ENCODE measurements at places on chromosomes 6 and 20. TPM values are rescaled to one million over a fixed set of nuclear protein-coding genes. Genes with fewer than 3 reads are reported as not detected.

GRCh38 chr6:134379076-134379475 lies 61.2 kb upstream of the SGK1 start:
- no peak overlapping the region for H3K4me3 ChIP-seq
- DNase-seq = peak; percentile 71
- peak overlapping the region; percentile 83 for H3K27ac ChIP-seq
- H3K36me3 ChIP-seq = no peaks in the 10 kb centered on the region

- no peaks in the 10 kb centered on the region for H3K36me3 ChIP-seq
- H3K4me1 ChIP-seq = no peaks in the 10 kb centered on the region
- no peak overlapping the region for H3K27ac ChIP-seq
- no peak for DNase-seq
These were observed 12.2 kb upstream of the TAF8 start for GRCh38 chr6:42038163-42038562.

DNA sequence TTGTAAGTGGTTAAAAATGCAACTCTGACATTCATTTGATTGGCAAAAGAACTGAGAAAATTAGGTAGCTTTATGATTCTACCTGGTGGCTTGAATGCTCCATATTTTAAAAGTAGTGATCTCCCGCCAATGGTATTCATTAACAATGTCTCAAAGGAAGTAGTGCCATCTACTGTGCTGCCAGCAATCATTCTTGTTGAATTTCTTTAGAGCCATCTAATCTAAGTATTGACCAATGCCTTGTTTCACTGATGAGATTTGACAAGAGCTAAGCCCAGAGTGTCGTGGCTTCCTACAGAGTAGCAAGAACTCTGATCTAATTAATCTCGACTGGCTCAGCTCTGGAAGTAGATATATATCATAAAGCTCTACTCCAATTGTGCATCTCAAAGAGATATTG lies 696.7 kb downstream of the C6orf118 start:
- DNase-seq = no peak
- no peaks in the 10 kb centered on the region for H3K4me1 ChIP-seq
- H3K36me3 ChIP-seq = no peaks in the 10 kb centered on the region
- H3K27me3 ChIP-seq = no peaks in the 10 kb centered on the region

DNA sequence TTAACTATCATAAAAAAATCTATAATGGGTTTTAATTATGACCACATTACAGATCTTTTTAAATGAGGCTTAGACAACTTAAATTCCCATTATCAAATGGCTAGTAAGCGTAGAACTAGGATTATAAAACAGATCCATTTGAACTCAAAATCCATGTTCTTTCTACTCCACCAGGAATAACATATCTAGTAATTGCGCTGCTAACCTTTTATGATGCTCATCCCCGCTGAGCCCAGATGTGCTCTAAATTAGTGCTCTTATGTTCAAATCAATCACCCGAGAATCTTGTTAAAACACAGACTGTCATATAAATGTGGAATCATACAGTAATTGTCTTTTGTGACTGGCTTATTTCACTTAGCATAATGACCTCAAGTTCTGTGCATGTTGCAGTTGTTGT lies 903.1 kb downstream of the PHF3 start:
- H3K4me3 ChIP-seq = no peak overlapping the region
- H3K36me3 ChIP-seq = no peaks in the 10 kb centered on the region
- no peaks in the 10 kb centered on the region for H3K27me3 ChIP-seq
- DNase-seq = no peak

The HLA-G gene
- not detected for total RNA-seq

The UCKL1 gene
- 13.9 TPM for total RNA-seq

The RSPH9 gene
- total RNA-seq = not detected

- no peak overlapping the region for H3K27ac ChIP-seq
- H3K27me3 ChIP-seq = no peaks in the 10 kb centered on the region
- no peaks in the 10 kb centered on the region for H3K4me1 ChIP-seq
- no peak for DNase-seq
These were observed 103.9 kb downstream of the AIG1 start for GRCh38 chr6:143164565-143165105.

The SSTR4 gene
- total RNA-seq = not detected

DNA sequence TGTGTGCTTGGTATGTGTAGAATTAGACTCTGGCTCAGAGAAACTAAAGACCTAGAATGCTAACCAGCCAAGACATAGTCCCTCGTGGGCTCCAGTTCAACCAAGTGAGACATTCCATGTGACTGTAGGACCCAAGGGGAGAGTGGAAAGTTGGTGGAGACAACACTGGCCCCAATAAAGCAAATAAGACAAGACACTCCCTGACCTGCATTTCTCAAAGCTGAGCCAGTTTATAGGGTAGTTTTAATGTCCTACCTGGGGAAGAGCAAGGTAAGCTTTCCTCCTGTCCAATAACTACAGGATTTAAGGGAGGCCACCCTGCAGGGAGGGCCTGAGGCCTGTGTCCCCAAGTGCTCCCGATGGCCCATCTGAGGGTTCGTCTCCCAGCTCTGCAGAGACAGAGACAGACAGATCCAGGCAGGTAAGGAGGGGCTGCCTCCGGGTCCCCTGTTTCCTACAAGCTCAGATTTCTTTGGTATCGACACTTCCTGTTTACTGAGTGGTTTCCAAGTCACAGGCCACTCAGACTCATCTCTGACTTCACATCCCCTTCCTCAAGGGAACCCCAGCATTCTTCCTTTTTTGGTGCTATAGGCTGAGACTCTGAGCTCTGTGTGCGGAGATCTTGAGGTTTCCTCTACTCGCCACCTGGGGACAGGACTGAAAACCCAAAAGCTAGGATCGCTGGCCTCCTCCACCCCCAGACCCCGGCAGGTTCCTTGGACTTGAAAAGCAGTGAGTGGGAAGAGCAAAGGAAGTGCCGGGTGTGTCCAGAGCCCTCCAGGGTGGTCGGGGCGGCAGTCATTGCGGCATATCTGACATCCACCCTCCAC lies 92.4 kb downstream of the PRND start:
- H3K27me3 ChIP-seq = no peaks in the 10 kb centered on the region
- DNase-seq = no peak
- peak overlapping the region; percentile 73 for H3K27ac ChIP-seq

The XPO5 gene
- total RNA-seq = 18.1 TPM

- no peak overlapping the region for H3K27ac ChIP-seq
- no peak overlapping the region for H3K4me3 ChIP-seq
- H3K4me1 ChIP-seq = no peaks in the 10 kb centered on the region
- H3K27me3 ChIP-seq = no peaks in the 10 kb centered on the region
- no peak for DNase-seq
These were observed 103.6 kb downstream of the COL12A1 start for GRCh38 chr6:75102301-75102700.

DNA sequence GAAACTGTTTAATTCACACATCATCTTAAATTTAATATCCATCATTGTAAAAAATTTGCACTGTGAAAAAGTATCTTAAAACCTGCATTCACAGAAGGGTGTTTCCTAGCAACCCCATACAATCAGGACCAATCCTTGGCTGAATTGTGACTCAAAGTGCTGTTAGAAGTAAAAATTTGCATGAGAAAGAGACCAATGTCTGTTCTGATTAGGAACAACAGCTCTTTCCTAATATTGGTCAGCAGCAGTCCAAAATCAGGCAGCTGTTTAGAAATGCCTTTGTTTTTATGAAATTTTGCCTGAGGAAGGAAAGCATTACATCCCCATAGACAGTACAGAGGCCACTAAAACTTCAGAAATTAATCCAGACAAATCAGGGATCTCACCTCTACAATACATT lies 987.0 kb downstream of the HACE1 start:
- H3K4me3 ChIP-seq = no peak overlapping the region
- H3K27ac ChIP-seq = no peak overlapping the region
- no peaks in the 10 kb centered on the region for H3K36me3 ChIP-seq
- no peaks in the 10 kb centered on the region for H3K4me1 ChIP-seq
- DNase-seq = no peak

The RGS17 gene
- total RNA-seq = 2.5 TPM

DNA sequence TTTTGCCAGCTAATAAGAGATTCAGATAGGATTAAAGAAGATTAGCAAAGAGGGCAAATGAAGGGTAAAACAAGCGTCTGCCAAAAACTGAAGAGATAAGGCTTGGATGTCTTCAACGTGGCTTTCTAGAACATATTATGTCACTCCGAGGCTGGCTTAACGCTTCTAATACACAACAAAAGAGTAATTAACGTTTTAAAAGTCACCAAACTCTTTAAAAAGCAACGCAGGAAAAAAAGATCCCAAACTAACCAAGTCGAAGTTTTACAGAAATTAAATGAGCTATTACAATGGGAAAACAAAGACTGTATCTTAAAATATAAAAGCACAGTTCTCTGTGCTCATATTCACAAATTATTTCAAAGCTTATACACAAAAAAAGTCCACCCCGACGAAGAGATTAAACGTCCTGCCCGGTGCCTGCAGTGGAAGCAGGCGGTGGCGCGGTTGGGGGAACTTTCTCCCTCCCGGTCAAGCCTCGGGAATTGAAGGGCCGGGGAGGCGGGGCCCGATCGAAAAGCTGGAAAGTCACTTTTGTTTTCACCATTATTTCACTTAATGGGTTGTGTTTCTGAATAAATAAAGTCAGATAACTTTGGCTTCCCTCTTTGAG lies 1.2 kb downstream of the MAK start:
- no peaks in the 10 kb centered on the region for H3K4me1 ChIP-seq
- peak overlapping the region; percentile 55 for H3K4me3 ChIP-seq
- no peaks in the 10 kb centered on the region for H3K27me3 ChIP-seq
- H3K36me3 ChIP-seq = no peaks in the 10 kb centered on the region
- H3K27ac ChIP-seq = no peak overlapping the region

GRCh38 chr6:166251211-166251610 lies 57.0 kb downstream of the PRR18 start:
- H3K36me3 ChIP-seq = no peaks in the 10 kb centered on the region
- H3K27me3 ChIP-seq = peaks cover 3% of the 10 kb centered on the region

GRCh38 chr6:38640216-38640909 lies 634 bp upstream of the BTBD9 start:
- no peaks in the 10 kb centered on the region for H3K36me3 ChIP-seq
- peak overlapping the region; percentile 98 for H3K4me3 ChIP-seq
- H3K4me1 ChIP-seq = peaks cover 6% of the 10 kb centered on the region
- DNase-seq = no peak
- peak overlapping the region; percentile 89 for H3K27ac ChIP-seq

GRCh38 chr6:31765910-31766794 lies 3.7 kb downstream of the SAPCD1 start:
- H3K36me3 ChIP-seq = no peaks in the 10 kb centered on the region
- no peaks in the 10 kb centered on the region for H3K27me3 ChIP-seq
- no peak overlapping the region for H3K27ac ChIP-seq
- no peak overlapping the region for H3K4me3 ChIP-seq
- DNase-seq = no peak

DNA sequence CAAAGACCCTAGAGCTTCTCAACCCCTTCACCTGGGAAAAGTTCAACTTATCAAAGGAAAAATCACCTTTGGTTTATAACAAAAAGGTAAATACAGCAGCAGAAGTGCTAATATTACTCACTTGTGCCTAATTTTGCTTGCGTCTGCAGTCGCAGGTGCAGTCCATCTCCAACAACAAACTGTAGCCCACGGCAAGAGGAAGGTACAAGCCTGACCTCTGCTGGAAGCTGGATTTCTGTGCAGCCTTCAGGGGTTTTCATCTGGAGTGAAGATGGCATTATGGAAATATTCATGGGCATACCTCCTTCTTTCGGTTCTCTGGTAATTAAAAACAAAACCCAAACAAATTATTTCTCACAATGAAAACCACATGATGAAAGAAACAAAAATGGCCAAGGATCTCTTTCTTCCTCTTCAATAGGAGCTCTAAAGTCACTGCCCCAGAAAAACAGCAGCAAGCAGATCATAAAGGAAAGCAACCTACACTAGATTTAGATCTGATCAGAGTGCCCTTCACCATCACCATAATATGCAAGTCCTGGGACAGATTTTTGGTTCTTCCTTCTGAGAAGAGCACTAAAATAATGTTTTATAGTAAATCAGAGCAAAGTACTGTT lies 7.8 kb downstream of the UBE3D start:
- H3K36me3 ChIP-seq = no peaks in the 10 kb centered on the region
- H3K27ac ChIP-seq = no peak overlapping the region
- H3K4me3 ChIP-seq = no peak overlapping the region
- no peaks in the 10 kb centered on the region for H3K4me1 ChIP-seq
- no peaks in the 10 kb centered on the region for H3K27me3 ChIP-seq

The HCRTR2 gene
- total RNA-seq = not detected

DNA sequence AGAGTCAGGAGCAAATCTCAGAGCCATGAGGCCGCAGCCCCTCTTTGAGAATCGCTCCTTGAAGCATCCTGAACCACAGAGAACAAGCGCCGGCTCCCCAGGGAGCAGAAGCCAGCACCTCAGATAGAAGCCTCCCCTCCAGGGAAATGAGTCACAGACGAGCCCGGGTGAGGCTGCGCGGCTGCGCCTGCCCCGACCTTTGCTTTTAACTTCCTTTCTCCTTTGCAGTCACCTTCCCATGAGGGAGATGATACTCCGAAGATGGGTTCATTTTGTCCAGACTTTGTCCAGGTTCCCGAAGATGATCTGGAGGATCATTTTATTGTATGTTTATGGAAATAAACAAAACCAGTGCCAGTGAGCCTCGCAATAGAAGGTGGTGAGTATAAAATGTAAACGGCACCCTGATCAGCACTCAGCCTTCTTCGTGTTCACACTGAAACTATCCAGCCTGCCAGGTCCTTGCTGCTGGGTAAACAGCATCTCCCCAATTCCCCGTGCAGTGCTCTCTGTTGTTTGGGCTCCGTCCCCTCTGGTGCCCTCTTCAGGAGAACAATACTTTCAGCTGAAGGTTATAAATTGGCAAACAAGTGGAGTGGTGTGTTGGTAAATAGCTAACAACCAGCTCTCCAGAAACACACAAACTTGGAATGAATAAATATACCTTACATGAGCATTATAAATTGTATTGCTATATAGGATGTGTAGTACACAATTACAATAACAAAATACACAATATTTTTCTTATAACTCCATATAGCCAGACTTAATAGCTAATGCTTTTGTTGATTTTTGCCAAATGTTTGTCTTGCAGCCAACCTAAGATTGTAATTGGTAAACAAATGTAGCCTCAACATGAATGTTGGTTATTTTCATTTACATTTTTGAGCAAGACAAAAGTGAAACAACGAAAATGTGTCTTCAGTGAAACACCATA lies 41.4 kb upstream of the TMEM181 start:
- H3K27ac ChIP-seq = no peak overlapping the region
- no peaks in the 10 kb centered on the region for H3K27me3 ChIP-seq
- no peaks in the 10 kb centered on the region for H3K4me1 ChIP-seq
- H3K4me3 ChIP-seq = peak overlapping the region; percentile 13
- no peak for DNase-seq
- H3K36me3 ChIP-seq = no peaks in the 10 kb centered on the region

The ULBP1 gene
- total RNA-seq = not detected

The MEP1A gene
- 0.25 TPM for total RNA-seq

The DNAAF9 gene
- 4.0 TPM for total RNA-seq

- no peak for DNase-seq
- H3K27me3 ChIP-seq = no peaks in the 10 kb centered on the region
- no peaks in the 10 kb centered on the region for H3K4me1 ChIP-seq
- H3K4me3 ChIP-seq = no peak overlapping the region
- H3K36me3 ChIP-seq = no peaks in the 10 kb centered on the region
- H3K27ac ChIP-seq = no peak overlapping the region
These were observed 108.6 kb downstream of the FIG4 start for GRCh38 chr6:109799664-109800063.

- no peaks in the 10 kb centered on the region for H3K4me1 ChIP-seq
- H3K4me3 ChIP-seq = no peak overlapping the region
- no peak for DNase-seq
- no peak overlapping the region for H3K27ac ChIP-seq
These were observed 646.5 kb downstream of the TENT5A start for GRCh38 chr6:81105998-81106397.

Measured in pancreas (tissue), 10 donors.